Right hindlimb (tissue), 1 donor: ENCODE measurements at places on chromosomes 5 and 9.

- no peak for DNase-seq
These were observed 6.5 kb downstream of the BRD3OS start for GRCh38 chr9:134031783-134032182.

DNA sequence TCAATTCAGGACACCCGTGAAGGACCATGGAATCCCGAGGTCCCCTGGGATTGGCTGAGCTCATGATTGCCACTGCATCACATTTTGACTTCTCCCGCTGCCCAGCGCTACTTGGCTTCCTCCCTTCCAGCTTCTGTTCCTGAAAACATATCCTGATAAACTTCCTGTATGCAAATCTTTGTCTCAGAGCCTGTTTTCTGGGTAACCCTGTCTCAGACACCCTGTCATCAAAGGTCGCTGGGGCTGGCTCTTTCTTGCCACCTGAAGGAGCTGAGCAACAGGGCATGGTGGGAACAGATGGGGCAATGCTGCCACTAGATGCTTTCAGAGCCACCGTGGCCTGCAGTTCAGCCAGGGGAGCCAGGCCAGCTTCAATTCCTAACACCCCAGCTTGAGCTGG is 154.3 kb upstream of the TBC1D2 start:
- no peak for DNase-seq

DNA sequence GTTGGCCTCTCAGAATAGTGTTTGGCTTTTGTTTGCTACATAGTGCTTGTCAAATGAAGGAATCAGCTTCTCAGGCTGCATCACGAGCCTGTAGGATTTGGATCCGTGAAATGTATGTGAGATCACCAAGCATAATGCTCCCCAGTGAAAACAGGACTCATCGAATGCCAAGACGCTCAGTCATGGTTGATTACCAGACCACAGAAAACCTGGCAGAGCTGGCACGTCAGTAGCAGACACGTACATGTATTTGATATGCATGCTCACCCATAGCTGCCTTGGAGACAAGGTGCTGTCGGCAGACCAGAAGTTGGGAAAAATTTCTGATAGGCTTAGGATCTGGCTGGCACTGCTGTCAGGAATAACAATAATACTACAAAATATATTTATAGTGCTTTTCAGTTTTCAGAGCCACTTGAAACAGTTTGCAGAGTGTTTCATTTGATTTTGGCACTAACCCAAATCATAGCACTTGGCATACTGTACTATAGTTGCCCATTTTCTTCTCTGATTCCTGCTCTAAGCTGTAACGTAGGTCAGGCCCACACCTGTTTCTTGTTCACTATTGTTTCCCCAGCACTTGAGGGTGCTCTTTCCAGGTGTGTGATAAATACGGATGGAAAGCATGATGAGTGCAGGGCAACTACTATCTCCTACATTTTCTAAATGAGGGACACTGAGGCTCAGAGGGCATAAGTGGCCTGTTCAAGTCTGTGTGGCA is 226.1 kb downstream of the NR3C1 start:
- peak; percentile 66 for DNase-seq

DNA sequence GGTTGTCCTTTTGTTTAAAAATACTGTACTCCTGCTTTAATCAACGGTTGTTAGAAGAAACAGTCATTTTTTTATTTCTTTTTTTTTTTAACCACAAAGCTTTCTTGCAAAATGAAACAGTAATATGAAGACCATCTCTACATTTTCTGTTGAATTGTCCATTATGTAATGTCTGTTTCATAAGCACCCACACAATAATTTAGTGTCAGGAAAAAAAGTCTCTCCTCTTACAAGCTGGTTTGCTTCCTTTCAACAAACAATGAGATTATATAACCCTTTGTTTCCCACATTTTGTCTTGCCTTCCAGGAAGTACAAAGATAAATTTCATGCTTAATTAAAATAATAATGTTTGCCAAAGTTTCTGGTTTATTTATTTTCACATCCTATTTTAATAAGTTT is 16.7 kb downstream of the CTNNAL1 start:
- DNase-seq: no peak

DNA sequence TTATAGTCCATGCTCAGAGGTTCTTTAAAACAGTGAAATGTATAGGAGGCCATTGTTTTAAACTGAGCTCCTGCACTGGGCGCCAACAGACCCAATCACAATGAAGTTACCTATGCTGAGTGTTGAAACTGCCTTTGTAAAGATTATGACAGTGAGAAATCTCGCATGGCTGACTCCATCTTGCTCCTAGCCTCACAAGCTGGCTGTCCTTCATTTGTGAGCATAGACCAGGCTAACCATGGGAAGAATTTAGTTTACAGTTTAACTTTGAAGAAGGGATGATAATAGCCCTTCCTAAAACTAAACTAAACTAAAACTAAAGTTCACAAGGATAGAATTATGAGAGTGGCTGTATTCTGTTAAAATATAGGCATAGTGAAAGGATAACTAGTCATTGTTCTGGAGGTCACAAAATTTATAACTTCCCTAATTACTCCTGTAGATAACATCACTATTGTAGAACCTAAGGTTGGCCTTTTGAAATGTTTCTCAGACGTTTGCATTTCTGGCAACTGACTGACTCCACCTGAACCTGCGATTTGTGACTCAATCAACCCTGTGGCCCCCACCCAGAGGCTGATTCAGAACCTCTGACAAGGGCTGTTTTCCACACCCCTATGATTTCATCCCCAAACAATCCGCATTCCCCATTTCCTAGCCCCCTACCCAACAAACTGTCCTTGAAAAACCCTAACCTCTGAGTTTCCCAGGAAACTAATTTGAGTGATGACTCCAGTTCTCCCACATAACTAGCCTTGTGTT is 59.1 kb downstream of the HMHB1 start:
- no peak for DNase-seq

DNA sequence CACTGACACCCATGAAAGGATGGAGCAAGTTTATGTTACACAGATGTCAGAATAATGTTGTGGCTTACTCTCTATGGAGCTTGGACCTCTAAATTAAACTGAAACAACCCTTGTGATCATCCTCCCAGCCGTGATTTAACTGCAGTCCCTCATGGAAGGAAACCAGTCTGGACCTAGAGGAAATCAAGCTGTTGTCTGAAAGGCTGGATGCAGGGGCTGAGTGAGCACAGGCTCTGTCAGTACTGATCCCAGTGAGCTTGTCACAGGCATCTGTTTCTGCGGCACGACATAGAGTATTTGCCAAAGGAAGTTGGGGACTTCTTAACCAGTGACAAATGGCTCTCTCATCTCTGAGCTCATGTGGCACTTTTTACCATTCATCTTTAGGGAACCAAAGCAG is 282.9 kb upstream of the MAP3K1 start:
- DNase-seq: no peak

DNA sequence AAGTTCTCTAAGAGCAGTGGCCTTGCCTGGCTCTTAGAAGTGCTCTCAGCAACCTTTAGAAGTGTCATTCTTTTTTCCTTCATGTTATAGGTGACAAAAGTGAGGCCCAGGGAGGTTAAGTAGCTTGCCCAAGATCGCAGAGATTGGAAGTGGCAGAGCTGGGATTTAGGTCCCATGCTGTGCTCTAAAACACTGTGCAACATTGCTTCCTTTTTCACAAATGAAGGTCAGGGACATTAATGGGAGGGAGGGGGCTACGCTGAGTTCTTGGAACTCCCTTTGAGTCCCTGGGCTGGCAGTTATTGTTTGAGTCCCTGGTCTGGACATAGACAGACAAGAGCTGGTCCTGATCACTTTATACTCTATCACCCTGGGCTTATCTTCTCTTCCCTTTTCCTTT is 45.3 kb downstream of the PAM start:
- no peak for DNase-seq

GRCh38 chr5:42993516-42994245 is 46.4 kb downstream of the ANXA2R start:
- DNase-seq: peak; percentile 48

DNA sequence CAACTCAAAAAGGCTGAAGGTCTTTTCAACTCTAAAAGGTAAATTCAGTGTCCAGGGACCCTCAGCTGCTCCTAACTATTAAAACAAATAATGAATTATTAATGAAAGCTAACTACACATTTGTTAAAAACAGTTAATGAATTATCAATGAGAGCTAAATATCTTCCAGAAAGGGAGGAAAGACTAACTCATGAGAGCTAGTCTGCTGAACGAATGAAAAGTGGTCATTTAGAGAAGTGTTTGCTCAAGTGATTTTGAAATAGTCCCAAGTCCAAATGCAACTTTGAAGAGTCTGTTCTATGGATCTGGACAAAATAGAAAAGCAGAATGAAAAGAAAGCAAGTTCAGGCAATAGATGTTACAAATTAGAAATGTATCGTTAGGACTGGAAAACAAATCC is 133.9 kb upstream of the SPEF2 start:
- no peak for DNase-seq

DNA sequence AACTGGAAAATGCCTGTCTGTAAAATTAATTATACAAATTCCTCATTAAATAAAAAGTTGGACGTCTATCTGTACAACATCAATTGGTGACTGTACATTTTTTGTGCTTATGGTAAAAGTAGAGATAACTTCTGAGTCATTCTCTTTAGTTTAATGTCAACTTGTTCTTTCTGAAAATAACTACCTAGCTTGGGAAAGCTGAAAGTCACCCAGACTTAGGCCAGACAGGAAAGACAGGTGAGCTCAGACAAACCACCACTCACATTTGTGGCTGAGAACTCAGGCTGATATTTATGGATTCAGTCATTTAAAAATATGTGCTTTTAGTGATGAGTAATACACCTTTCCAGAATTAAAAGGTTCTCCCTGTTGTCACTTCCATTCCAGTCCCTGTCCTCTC is 31.9 kb upstream of the ENTREP1 start:
- no peak for DNase-seq

GRCh38 chr5:133962131-133962530 is 6.3 kb downstream of the C5orf15 start:
- no peak for DNase-seq

DNA sequence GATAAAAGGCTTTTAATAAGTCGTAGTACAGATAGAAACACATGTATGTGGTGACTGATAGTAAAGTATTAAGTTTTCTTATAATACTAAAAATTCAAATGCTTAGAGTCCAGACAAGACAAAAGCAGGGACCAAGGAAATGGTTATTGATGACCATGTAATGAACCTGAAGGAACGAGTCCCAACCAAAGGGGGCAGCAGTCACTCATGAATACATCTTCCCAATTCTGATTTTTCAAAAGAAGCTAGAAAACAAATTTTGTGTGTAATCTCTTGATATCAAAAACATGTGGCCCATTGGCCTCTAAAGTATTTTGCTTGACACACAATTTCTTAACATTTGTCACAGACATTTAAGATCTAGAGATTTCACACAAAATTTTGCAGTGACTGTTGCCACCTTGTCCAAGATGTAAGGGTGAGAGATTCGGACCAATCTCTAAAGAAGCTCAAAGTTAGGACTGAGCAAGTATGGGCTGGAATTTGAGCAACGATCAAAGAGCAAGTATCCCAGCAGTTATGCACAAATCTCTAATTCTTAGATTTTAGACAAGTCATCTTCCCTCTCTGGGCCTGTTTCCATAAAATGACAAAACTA is 66.8 kb downstream of the ARL15 start:
- no peak for DNase-seq

- no peak for DNase-seq
These were observed 46.6 kb downstream of the SPATA31D1 start for GRCh38 chr9:82034956-82035731.

GRCh38 chr5:140481758-140482157 is 65.7 kb upstream of the EIF4EBP3 start:
- DNase-seq: no peak

GRCh38 chr5:39891376-39891775 is 466.6 kb upstream of the DAB2 start:
- DNase-seq: no peak

GRCh38 chr5:152560512-152561137 is 155.5 kb upstream of the NMUR2 start:
- peak; percentile 53 for DNase-seq

GRCh38 chr9:112783551-112783954 is 33.0 kb downstream of the SNX30 start:
- DNase-seq: no peak

GRCh38 chr9:76419782-76420380 is 25.7 kb upstream of the RFK start:
- no peak for DNase-seq

DNA sequence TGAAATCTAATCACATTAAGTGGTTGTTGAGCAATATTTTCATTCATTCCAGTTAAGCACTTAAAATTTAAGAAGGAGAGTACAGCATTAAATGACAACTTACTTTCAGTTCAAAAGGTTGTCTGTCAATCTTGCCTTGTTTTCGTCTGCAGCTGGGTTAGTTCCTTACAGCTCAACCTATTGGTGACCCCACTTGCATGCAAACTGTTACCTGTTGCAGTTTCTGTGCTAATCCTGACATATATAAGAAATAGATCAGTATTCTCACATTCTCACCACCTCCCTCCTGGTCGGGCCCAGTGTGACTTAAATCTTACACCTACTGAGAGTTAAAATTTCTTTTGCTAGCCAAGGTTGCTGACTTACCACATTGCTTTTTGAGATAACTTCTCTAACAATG is 191.8 kb upstream of the SMC2 start:
- no peak for DNase-seq

GRCh38 chr5:470961-471749 is 28.2 kb downstream of the EXOC3 start:
- DNase-seq: peak; percentile 19

- DNase-seq: no peak
These were observed 577.2 kb upstream of the ZNF608 start for GRCh38 chr5:125323613-125324012.

- DNase-seq: no peak
These were observed 55.2 kb downstream of the NMUR2 start for GRCh38 chr5:152349683-152350526.

DNA sequence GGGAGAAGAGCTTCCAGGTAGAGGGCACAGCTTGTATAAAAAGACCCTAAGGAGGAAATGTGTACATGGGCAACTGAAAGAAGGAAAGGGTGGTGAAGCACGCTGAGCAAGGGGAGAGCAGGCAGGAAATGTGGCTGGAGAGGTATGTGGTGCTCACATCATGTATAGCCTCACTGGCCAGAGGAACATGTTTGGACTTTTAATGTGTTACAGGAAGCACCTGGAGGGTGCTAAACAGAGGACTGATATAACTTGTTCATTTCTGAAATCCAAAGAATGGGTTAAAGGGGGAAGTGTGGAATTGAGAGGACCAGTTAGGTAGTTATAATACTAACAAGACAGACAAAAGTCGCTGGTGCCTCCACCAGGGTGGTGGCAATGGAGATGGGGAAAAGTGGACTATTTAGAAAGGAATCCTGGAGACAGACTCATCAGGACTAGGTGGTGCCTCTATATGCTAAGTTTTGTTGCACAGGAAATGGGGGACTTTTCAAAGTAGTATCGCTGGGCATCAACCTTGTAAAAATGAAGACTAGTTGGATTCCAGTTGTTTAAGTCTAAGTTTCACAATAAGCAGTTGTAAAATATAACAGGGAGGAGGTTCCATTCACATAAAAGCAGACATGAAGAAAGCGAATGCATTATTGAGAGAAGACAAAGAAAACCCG is 63.1 kb upstream of the CD180 start:
- DNase-seq: no peak

DNA sequence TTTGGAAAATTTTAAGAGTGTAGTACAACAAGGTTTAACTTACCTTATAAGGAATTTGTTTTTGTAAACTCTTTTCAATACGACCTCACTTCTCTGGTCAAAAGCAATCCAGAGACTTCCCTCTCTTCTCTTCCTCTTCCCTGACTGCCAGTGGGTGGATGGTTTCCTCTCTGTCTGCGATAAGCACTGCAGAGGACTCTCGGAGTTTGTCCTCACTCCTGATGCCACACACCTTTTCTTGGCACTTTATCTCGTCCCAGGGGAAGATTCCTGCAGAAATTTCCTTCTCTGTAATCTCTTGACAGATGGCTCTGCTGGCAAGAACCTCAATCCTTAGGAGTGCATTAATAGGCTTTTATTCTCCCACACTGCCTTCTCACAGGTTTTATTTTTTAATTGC is 641.6 kb downstream of the NR2F1-AS1 start:
- DNase-seq: no peak
